ENCODE measurements at places on chromosomes 12 and 14. TPM values are rescaled to one million over a fixed set of nuclear protein-coding genes. Genes with fewer than 3 reads are reported as not detected.

GRCh38 chr12:5318874-5319273 lies 113.0 kb upstream of the NTF3 start:
- no peak for DNase-seq
- no peaks in the 10 kb centered on the region for H3K4me1 ChIP-seq
- H3K4me3 ChIP-seq = no peak overlapping the region
- no peaks in the 10 kb centered on the region for H3K27me3 ChIP-seq
- no peaks in the 10 kb centered on the region for H3K36me3 ChIP-seq

DNA sequence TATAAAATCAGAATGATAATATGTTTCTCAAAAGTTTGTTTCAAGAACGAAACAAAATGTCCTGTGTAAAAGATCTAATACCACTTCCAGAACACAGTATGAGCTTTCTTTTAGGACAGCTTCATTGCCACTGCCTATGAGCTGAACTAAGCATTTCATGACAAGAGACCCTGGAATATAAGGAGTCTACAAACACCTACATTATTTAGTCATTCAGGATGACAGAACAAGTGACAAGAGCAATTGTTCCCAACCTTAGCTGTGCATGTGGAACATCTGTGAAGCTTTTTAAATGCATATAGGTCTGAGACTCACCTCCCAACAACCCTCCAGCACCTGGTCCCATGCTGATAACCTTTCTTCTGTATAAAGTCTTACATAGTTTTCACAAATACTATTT lies 103.1 kb upstream of the GARIN6 start:
- H3K27ac ChIP-seq = no peak overlapping the region
- H3K4me1 ChIP-seq = no peaks in the 10 kb centered on the region
- DNase-seq = no peak
- H3K4me3 ChIP-seq = no peak overlapping the region

DNA sequence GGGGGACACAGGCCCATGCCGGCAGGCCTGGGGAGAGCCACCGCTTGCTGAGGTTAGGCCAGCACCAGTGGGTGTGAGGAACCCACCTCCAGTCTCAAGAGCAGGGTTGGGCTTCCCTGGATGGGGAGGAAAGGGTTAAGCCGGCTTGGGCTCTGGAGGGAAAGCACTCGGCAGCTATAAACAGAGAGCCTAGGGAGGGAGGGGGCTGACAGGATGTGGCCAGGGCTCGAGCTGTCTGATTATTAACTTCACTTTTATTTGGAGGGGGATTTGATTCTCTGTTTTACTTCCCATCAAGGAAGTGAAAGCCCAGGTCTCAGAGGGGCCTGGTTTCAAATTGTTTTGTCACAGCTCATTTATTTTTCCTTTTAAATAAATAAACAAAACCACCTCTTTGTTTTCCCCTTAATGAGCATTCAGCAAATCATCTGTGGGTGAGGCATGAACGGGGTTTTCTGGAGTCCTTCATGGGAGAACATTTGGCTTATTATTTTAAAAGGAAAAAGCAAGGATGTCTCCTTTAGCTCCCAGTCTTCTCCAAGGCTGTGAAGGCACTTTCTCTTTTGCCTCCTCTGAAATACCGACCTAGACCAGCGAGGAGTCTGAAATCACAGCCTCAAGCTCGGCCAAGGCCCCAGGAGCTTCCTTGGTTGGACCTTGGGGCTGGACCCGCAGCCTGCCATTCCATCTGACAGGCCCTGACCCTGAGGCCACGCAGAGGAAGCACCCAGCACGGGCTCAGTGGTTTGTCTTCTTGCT lies 21.9 kb upstream of the ZFP36L1 start:
- peak overlapping the region; percentile 97 for H3K27ac ChIP-seq
- H3K4me1 ChIP-seq = peaks cover 17% of the 10 kb centered on the region
- no peaks in the 10 kb centered on the region for H3K36me3 ChIP-seq
- no peak for DNase-seq
- no peaks in the 10 kb centered on the region for H3K27me3 ChIP-seq

ATL1 gene
- 3.6 TPM for total RNA-seq

DLGAP5 gene
- total RNA-seq = 0.90 TPM
